ENCODE measurements at places on chromosomes 1 and 21. TPM values are rescaled to one million over a fixed set of nuclear protein-coding genes. Genes with fewer than 3 reads are reported as not detected.

GRCh38 chr1:111739194-111739924 is at the start of gene INKA2:
Gene INKA2 (minus strand): TSS chr1:111739395. CDS start chr1:111739242, 153 bp downstream.
- DNase-seq, result peak; percentile 80

DNA sequence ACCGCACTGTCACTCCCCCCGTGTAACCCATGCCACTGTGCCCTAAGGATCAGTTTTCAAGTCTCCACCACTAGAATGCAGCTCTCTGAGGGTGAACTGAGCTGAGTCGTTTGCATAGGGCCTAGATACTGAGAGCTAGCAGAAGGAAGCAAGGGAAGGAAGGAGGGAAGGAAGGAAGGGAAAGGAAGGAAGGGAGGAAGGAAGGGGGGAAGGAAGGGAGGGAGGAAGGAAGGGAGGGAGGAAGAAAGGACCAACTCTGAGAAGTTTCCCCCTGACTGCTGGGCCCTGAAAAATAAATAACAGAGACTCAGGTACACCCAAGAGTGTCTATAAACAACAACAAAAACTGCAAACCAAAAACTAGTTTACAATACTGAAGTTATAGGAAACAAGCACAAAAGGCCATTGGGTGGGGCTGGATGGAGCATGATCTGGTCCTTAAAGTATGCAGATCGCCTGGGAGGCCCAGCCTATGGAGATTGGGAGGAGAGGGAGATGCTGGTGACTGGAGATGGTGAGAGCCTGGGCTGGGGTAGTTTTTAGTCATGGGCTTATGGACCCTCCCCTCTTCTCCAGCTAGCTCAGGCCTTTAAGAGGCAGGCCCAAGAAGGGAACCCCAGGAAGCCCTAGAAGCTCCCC is 1.7 kb upstream of the MRPS15 start:
- no peak for DNase-seq

The SLC30A10 gene
- not detected for total RNA-seq

The MAP3K7CL gene
- 5.4 TPM for total RNA-seq
